Stimulated activated CD8-positive, alpha-beta memory T cell treated with anti-CD3 and anti-CD28 coated beads, Interleukin-4, amount 100 ng/mL, for 1 hour (primary cell): ENCODE measurements at places on chromosomes 1 and 21.

DNA sequence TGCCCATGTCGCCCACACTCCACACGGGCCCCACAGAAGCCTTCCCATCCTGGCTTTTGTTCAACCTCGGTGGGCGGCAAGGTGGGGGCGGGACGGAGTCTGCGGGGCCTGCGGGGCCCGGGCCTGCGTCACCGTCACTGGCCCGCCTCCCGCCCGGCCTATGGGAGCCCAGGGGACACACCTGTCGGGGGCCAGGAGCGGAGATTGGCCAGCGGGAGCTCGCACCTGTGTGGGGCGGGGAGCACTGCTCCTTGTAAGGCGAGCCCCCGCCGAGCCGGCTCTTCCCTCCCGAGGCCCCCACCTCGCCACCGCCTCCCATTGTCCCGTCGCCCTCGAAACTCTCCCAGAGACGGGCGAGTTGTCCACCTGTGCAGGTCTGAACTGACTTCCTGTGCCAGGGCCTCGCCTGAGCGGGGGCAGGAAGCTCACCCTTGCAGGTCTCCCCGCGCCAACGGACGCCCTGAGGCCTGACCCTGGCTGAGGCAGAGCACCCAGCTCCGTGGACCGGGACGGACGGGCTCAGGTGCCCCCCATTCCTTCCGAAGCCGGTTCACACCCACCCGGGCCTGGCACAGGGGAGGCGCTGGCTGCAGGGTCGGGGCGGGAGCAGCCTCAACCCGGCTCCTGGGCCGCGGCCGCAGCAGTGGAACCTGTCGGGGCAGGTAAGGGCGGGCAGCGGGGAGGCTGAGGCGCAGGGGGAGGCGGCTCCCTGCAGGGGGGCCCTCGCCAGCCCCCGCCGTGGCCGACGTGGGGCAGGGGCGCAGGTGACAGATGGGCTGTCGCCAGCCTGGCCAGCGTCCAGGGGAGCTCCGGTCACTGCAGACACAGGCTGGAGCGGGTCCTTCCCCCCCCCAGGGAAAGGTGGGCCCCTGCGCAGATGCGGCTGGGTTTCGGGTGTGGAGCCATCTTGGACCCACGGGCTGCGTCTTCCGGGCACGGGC, 10.8 kb upstream of the TTLL10 start:
- no peak for DNase-seq

DNA sequence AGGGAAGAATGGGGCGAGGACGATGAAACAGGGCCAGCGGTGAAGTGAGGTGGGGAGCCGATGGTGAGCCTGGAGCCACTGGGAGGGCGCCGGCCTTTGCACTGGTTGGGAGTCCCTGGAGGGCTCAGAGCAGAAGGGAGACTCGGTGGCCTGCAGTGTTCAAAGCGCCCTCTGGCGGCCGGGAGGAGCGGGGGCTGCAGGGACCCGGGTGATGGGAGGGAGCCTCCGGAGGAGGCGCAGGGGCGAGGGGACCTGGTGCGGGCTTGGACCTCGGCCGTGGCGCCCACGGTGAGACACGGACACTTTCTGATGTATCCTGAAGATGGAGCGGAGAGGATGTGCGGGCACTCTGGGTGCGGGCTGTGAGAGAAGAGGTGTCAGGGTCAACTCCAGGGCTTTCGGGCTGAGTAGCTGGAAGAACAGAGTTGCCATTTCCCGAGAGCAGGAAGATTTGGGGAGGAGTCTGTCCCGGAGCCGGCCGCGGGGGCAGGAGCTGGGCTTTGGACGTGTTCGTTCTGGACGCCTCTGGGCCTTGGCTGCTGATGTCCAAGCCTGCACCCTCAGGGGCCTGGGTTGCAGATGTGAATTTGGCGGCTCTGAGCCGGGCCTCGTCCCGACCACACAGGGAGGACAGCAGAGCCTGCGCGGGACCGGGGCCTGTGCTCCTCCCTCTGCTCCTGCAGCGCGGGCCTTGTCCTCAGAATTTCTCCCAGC, 29.7 kb downstream of the HEYL start:
- peak; percentile 60 for DNase-seq

- DNase-seq = no peak
These were observed 134.7 kb downstream of the PSMG1 start for GRCh38 chr21:39048574-39048973.

DNA sequence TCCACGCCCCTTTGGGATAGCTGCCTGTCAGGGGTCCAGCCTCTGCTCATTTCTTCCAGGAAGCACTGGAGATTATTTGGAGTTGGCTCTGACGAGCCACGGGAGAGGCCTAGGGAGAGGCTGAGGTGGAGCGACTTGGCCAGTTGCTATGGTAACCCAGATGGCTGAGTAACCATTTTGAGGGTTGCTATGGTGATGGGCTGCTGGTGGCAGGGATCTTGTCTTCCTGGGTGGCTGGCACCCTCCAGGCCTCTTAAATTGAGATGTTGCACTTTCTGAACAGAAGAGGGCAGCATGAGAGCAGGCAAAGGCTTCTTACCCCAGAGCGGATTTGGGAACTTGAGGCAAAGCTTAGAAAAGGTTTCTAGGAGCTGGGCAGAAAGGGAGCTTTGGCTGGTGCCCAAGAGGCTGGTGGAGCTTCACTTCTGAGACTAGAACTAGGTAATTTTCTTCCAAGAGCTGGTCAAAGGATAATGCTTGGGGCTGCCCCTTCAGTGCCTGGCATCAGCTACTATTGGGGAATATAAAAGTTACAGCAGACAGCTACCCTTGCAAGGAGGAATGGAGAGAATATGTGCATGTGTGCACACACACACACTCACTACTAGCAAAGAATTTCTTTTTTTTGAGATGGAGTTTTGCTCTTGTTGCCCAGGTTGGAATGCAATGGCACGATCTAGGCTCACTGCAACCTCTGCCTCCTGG, 72.5 kb downstream of the NDUFS5 start:
- no peak for DNase-seq

DNA sequence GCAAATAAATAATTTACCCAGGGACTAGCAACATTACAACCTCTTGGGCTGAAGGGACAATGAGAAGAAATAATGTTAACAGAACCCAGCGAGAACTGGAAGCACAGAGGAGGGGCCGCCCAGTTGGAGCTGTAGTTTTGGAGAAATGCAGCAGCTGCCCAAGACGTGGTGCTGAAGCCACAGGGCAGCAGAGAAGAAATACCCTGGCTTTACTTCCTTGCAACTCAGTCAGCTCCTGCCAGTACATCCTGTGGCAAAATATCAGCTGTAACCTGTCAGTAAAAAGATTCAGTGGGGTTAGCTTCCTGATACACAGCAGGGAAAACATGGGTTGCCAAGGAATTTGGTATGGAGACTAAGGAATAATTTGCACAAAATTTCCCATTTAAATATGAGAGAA, 283.6 kb upstream of the USP25 start:
- DNase-seq = no peak

- no peak for DNase-seq
These were observed 784 bp downstream of the RPL11 start for GRCh38 chr1:23692308-23692871.

- no peak for DNase-seq
These were observed 1.2 kb downstream of the OR2T1 start for GRCh38 chr1:248404024-248404423.

GRCh38 chr1:234726359-234726943, 116.5 kb upstream of the IRF2BP2 start:
- no peak for DNase-seq

DNA sequence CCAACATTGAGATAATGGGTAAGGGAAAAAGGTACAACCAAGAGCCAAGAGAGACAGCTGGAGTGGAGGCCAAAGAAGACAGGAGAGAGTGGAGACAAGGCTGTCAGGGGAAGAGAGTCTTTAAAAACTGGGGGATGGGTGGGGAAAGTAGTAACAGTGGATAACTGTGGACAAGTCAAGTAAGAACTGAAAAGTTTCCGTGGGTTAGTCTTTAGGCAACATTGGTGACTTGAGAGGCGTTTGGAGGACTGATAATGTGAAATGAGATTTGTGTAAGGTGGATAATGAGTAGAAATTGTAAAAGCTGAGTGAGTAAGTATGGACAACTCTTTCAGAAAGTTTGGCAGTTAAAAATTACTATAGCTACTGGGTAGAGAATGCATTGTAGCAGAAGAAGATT, 10.4 kb downstream of the PPP2R5A start:
- no peak for DNase-seq
